ENCODE measurements at places on chromosomes 4 and X. TPM values are rescaled to one million over a fixed set of nuclear protein-coding genes. Genes with fewer than 3 reads are reported as not detected.

GRCh38 chr4:184255871-184256642 lies 38.4 kb upstream of the ENPP6 start:
- no peak for DNase-seq
- H3K36me3 ChIP-seq, result no peaks in the 10 kb centered on the region
- H3K4me3 ChIP-seq, result no peak overlapping the region
- H3K27me3 ChIP-seq, result no peaks in the 10 kb centered on the region
- no peaks in the 10 kb centered on the region for H3K4me1 ChIP-seq

Gene IBSP
- not detected for total RNA-seq

DNA sequence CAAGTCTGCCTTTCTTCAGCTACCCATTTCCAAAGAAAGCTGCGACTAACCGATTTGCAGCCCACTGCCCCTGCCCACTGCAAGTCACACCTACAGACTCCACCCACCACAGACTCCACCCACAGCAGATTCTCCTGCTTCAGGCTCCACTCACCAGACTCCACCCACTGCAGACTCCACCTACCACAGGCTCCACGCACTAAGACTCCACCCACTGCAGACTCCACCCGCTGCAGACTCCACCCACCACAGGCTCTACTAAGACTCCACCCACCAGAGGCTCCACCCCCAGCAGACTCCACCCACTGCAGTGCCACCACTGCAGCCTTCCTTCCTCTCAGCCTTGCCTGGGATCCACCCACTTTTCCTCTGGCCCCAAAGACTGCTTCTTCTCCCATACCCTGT lies 41.3 kb downstream of the ABLIM2 start:
- no peak for DNase-seq
- no peaks in the 10 kb centered on the region for H3K4me1 ChIP-seq
- no peaks in the 10 kb centered on the region for H3K27me3 ChIP-seq

Gene L1CAM
- total RNA-seq, result 9.6 TPM

DNA sequence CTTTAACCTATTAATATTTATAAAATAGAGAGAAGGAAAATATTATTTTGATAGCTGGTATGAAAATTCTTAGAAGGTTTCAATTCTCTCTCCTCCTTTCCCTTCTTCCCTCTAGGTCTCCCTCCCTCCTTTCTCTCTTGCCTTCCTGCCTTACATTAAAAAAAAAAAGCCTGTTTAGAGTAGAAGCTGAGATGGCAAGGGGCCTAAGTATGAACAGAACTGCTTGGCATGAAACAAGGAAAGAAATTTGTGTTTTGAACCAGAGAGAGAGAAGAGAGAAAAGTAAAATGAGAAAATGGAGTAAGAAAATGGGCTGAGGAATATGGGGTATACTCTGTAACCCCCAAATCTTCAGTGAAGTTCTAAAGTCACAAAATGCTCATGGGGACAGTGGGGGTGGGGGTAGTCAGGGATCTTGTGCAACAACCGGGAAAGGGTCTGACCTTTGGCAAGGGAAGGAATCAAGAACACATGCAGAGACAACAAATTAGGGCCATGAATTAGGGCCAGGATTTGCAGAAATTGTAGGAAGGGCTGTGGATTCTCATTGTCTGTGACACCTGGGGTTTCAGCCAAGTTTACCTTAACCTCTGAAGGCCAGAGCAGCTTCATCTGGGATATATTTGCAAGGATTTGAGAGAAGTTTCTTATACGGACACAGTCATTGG lies 30.6 kb downstream of the SUPT20HL2 start:
- no peaks in the 10 kb centered on the region for H3K27me3 ChIP-seq
- DNase-seq, result no peak
- no peaks in the 10 kb centered on the region for H3K4me1 ChIP-seq

Gene TMPRSS11D
- total RNA-seq, result 72.4 TPM

Gene C4orf50
- 0.49 TPM for total RNA-seq

Gene HPSE
- total RNA-seq, result 1.7 TPM

Gene NAP1L3
- total RNA-seq, result 3.2 TPM

- no peak overlapping the region for H3K4me3 ChIP-seq
- H3K27me3 ChIP-seq, result no peaks in the 10 kb centered on the region
- no peak overlapping the region for H3K27ac ChIP-seq
- no peaks in the 10 kb centered on the region for H3K36me3 ChIP-seq
- peaks cover 14% of the 10 kb centered on the region for H3K4me1 ChIP-seq
These were observed 38.1 kb upstream of the RASGEF1B start for GRCh38 chr4:81509822-81510221.

All from vagina (tissue), 2 donors.